Omental fat pad (tissue), 4 donors: ENCODE measurements at places on chromosomes 2 and 18.

- no peak for DNase-seq
Measured at GRCh38 chr2:156192468-156192867, 140.1 kb downstream of the NR4A2 start.

- DNase-seq, result no peak
Measured at GRCh38 chr2:237305579-237305978, 108.4 kb downstream of the COL6A3 start.

GRCh38 chr18:24414349-24415003 is 12.0 kb upstream of the IMPACT start:
- DNase-seq, result no peak

GRCh38 chr2:122883849-122884248 is 1128.4 kb downstream of the TSN start:
- no peak for DNase-seq

DNA sequence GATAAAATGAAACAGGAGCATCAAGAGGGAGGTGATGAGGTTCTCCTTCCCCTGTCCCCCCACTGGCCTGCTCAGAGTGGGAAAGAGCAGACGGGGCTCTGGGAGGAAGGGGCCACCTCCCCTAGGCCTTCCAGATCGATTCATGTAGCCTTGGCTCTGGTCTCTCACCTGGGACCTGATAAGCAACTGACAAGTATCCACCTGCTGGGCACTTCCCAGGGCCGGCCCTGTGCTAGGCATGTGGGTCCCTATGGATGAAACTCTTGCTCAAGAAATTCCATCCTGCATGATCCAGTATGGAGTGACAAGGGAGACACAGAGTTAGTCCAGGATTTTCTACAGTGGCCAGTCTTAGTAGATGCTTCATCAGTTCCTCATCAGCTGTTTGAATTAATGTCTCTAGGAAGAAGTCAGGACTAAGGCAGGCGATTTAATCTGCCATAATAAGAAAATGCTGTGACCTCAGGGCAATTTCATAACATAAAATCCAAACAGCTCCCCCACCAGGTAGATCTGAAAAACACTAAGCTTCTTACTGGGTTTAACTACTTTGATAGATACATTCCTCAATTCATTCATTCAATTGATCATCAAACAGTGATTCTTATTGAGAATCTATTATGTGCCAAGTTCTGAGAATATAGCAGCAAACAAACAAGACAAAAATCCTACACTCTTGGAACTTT is 44.7 kb upstream of the ZFP36L2 start:
- DNase-seq, result no peak
